CD4-positive, alpha-beta memory T cell (primary cell): ENCODE measurements at places on chromosomes 4 and X.

DNA sequence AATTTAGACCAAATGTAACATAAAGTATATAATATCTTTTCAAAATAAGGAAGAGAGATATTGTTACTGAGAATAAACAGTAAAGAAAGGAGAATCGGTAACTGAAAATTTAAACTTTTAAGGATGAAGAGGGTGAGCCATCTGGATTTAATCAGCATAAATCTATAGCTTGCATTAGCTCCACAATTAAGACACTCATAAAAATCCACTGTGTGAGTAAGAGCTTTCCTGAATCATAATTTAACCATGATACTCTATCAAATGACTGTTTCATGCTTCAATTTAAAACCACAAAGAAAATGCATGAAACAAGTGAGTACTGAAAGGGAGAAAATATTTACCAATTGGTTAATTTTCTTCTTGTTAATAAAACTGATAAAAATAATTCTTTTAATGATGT lies 951.5 kb upstream of the SLIT2 start:
- DNase-seq, result no peak

- no peak for DNase-seq
Measured at GRCh38 chr4:92618968-92619367, 315.2 kb downstream of the GRID2 start.

DNA sequence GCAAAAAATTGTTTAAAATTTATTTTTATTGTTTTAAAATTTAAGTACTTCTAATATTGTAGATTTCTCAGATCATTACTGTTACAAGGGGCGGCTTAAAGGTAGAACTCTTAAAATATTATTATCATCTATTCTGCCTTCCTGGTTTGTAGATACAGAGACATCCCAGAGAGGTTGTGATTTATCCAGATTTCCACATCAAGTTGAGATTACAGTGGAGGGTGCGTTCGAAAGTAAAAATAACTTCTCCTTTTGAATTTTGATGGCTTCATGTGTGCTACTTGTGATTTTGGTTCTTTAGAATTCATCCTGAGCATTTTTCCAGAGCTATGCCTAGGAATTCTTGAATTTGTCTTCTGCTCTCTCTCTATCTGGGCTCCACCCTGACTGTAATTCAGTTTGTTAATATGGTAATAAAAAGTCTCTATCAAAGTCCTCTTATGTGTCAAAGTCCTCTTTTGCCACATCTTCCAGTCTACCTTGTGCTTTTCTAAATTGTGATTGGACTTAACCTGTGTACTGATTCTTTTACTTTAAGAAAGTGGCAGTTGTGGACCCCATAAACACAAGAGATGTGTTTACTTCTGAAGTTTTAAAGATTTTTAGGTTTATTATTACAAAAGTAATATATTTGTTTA lies 37.2 kb downstream of the CLCN3 start:
- no peak for DNase-seq

DNA sequence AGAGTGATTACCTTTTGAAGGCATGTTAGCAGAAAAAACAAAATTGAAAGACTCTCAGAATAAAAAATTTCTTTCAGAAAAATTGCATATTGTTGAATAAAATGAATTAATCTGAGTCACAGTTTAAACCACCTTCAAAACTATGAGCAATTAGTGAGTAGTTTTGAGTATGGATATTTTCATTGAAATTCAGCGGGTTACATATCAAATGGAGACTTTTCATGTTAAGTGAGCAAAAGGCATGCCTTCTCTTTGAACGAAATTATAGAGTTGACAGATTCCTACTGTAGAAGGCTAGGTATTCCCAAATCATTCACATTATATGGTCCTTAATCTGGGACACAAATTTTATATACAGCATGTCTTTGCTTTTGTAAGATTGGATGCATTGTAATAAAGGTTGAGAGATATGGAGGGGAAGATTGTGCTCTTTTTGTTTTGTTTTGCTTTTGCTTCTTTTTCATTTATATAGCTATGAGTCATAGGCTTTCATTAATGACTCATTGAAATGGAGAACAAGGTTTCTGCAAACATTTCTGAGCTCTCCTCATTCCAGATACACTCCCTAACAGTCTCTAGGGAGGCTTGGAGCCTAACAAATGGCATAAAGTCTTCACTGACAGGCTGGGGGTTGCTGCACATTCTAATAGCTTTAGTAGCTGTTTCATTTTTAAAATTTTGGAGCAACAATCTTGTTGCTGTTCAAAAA lies 21.6 kb downstream of the PCDH18 start:
- DNase-seq, result no peak

GRCh38 chr4:186554914-186555827 lies at the start of gene MTNR1A:
Gene MTNR1A (minus strand): TSS chr4:186555567. CDS start chr4:186555365, 202 bp downstream.
- DNase-seq, result no peak

DNA sequence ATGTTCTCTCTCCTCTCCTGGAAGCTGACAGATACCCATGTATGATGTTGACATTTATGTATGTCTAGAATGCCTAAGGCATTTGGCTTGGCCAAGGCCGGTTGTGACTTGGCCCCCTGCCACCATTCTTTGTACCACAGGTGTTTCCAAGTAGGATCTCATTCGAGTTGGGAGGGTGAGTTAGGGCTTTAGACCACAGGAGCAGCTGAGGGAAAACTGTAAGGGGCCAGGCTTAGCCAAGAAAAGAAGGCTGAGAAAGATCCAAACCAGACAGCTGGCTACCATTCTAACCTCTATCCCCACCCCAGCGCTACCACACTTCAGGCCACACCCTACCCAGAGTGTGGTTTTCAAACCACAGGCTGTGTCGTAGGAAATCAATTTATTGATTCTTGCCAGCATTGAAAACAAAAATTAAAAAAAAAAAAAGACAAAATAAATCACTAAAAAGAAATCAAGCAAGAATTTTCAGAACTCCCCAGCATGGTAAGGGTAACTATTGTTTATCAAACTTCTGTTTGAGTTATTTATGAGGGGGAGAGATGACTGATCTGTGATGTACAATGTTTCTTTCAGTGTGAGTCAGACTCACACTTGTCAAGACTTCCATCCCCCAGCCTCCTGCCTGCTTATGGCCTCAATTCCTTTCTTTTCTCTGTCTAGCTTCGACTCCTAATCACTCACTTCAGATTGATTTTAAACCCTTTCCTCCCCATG lies 9.9 kb downstream of the TMSB4X start:
- DNase-seq, result peak; percentile 67

DNA sequence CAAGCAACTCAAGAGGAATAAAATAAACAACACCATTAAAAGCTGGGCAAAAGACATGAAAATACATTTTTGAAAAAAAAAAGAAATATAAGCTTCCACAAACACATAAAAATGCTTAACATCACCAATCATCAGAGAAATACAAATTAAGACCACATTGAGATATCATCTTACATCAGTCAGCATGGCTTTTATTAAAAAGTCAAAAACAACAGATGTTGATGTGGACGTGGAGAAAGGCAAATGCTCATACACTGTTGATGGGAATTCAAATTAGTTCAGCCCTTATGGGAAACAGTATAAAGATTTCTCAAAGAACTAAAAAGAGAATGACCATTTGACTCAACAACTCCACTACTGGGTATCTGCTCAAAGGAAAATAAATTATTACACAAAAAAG lies 59.6 kb downstream of the STK32B start:
- DNase-seq, result no peak

- DNase-seq, result no peak
Measured at GRCh38 chr4:68499021-68499420, 51.8 kb downstream of the TMPRSS11E start.

- no peak for DNase-seq
Measured at GRCh38 chr4:47442980-47443379, 20.5 kb downstream of the COMMD8 start.

GRCh38 chr4:64727960-64728359 lies 318.7 kb upstream of the TECRL start:
- no peak for DNase-seq

GRCh38 chrX:68726366-68726765 lies 78.9 kb downstream of the STARD8 start:
- no peak for DNase-seq

GRCh38 chr4:105753361-105753760 lies 44.8 kb downstream of the GSTCD start:
- no peak for DNase-seq

DNA sequence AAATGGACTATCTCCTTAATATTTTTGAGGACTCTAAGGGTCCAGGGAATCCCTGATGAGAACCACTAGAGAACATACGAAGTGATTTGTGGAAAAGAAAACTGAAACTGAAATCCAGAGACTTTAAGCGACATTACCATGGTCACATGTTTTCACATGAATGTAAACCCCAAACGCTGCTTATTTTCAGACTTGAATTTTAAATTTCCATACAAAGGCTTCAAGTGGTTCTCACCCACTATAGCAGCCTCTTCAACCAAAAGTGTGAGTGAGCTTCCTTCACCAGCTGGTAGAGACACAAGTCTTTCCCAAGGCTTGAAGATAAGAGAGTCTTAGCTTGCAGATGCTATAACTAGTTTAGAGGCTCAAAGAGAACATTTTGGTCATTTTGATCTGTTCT lies 232.7 kb downstream of the MGST2 start:
- no peak for DNase-seq

- DNase-seq, result no peak
Measured at GRCh38 chrX:71256051-71256450, 2.1 kb upstream of the ZMYM3 start.

- DNase-seq, result no peak
Measured at GRCh38 chr4:11106190-11106589, 322.5 kb downstream of the HS3ST1 start.

- DNase-seq, result no peak
Measured at GRCh38 chr4:11889099-11889498, 460.4 kb upstream of the HS3ST1 start.

DNA sequence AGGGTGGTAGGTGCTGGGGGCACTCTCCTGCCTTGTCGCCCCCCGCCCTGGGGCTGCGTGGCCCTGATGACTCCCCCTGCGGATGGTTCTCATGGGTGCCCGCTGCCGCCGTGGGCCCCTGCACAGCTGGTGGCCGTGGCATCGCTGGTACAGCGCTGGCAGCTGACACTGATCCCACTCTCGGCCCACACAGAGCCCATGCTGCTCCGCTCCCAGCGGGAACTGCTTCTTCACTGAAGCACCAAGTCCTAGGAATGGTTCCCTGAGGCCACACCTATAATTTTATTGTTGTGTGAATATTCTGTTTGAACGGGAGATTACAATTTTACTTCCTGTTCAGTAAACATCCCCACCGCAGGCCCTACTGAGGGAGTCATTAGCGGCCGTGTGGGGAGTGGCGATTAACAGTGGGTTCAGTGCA lies 138.6 kb upstream of the NKX1-1 start:
- peak; percentile 24 for DNase-seq

DNA sequence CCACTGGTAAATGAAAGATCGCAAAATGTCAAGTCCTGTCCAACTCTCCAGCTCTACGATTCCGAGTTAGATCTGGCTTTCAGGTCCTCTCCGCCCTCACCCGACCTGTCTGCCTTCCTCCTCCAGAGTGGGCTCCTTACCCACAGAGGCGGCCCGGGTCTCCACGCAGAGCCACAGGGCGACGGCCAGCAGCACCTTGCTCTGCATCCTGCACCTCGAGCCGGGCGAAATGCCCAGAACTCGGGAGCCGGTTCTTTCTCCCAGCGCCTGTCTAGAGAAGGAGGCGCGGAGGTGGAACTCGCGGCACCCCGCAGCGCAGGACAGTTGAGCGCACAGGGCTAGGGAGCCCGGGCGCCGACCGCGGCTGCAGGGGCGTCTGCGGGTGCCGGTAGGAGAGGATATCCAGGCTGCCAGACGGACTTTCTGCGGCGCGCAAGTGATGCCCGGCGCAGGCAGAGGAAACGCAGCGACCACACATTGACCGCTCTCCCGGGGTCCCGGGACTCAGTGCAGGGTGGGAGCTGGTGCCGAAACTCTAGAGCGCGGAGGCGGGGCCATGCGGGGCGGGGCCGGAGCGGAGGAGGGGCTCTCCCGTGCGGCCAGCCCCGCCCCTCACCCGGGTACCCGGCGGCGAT lies at the start of gene KDR:
KDR (minus strand) TSS at position 509 of the 635 bp plus-strand sequence; CDS start at position 207, 302 bp downstream.
- DNase-seq, result no peak

GRCh38 chr4:41865981-41866798 lies 69.0 kb upstream of the TMEM33 start:
- no peak for DNase-seq

DNA sequence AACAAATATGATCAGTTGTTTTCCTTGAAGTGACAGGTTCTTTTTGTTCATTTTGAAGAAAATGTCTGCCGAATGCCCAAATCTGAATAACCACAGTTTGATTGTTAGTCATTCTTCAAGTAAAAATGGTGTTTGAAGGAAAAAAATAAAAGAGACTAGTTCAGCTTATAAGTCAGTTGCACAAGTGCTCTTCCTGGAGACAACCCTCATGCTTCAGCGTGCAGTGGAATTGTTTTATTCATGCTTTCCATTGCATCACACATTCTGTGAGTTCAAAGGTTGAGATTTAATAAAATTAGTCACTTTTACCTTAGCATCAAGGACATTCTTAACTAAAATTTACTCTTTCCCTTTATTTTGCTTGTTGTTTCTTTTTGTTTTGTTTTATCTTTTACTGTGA lies 404.9 kb downstream of the ZNF674 start:
- no peak for DNase-seq

GRCh38 chrX:110786486-110786885 lies 9.1 kb downstream of the CHRDL1 start:
- DNase-seq, result no peak

DNA sequence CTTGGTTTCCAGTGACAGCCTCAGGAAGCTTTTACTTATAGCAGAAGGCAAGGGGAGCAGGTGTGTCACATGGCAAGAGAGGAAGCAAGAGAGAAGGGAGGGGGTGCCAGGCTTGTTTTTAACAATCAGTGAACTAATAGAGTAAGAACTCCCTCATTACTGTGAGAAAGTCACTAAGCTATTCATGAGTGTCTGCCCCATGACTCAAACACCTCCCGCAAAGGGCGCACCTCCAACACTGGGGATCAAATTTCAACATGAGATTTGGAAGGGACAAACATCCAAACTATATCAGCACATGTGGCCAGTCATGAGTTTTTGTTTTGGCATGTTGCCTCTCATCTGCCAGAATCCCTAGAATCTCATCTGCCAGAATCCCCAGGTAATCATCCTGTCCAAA lies 183.5 kb upstream of the C1QTNF7 start:
- DNase-seq, result no peak

GRCh38 chr4:24241511-24241910 lies 342.8 kb downstream of the DHX15 start:
- no peak for DNase-seq

- no peak for DNase-seq
Measured at GRCh38 chr4:94636004-94636403, 121.8 kb upstream of the BMPR1B start.

- no peak for DNase-seq
Measured at GRCh38 chr4:96390404-96390803, 550.5 kb downstream of the PDHA2 start.

DNA sequence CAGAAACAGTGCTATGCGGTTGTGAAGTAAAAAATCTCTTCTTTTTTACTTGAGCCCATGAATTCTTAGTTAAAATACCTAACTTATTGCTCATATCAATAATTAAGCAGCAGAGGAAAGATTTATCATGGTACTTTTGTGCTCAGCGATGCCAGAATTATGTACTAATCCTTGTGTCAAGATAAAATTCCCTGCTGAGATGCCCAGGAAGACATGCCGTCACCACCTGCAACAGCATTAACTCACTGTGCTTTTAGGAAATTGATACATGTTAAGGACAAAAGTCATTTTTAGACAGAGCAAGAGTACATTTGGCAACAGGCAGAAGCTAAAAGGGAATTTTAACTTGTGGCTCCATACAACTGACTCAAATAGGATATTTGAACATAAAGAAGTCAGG lies 138.9 kb downstream of the NPNT start:
- no peak for DNase-seq

- DNase-seq, result no peak
Measured at GRCh38 chr4:70614184-70614555, 14.4 kb upstream of the ENAM start.
